ENCODE measurements at places on chromosomes 6 and 20.

DNA sequence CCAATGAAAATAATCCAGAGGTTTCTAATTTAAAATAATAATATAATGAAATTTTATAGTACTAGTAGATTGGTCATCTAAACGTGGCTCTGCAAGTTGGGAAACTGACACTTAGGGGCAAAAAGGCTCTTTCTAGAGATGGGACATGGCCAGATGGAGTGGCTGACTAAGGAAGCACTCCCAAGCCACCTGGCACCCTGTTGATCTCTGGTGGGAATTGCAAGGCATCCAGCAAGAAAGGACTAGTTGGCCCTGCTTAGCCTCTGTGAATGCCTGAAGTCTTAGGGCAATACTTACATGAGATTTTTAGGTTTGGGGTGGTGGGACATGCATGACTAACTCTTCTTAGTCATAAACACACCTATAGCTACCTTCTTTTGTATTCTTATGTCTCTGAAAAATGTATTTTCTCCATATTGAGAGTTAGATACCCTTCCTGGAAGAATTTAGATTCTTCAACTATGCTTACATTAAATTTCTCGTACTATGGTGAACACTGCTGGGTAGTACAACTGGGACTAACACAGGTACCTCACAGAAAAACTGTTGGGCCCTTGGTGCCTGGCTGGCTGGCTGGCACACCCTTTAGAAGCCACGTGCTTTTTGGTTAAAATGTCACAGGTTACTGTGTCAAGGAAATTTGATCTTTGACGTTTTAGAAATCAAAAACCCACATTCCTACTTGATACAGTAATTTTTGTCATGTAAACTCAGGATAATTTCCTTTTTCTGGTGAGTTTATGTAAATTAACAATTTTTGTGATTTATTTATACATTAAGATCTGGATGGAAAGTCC, 25.0 kb upstream of the SH3BGRL2 start:
- no peak for DNase-seq

GRCh38 chr6:147154454-147154853, 49.8 kb upstream of the STXBP5 start:
- no peak for DNase-seq

DNA sequence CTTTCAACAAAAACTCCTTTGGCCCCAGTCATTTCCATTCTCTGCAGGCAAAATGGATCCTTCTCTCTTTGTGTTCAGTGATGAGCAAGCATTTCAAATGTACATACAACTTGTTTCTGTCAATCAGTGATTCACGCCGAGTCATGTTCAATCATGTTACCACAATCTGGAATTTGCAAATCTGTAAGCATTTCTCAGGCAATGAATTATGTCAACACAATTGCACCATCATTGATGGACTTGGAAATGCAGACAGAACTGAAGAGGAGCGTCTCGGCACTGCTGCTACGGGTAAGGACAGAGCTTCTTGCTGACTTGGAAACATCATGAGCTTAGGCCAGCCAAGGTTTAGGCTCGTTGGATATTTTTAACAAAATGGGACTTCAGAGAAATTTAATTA, 132.8 kb upstream of the AGPAT4 start:
- DNase-seq: no peak

DNA sequence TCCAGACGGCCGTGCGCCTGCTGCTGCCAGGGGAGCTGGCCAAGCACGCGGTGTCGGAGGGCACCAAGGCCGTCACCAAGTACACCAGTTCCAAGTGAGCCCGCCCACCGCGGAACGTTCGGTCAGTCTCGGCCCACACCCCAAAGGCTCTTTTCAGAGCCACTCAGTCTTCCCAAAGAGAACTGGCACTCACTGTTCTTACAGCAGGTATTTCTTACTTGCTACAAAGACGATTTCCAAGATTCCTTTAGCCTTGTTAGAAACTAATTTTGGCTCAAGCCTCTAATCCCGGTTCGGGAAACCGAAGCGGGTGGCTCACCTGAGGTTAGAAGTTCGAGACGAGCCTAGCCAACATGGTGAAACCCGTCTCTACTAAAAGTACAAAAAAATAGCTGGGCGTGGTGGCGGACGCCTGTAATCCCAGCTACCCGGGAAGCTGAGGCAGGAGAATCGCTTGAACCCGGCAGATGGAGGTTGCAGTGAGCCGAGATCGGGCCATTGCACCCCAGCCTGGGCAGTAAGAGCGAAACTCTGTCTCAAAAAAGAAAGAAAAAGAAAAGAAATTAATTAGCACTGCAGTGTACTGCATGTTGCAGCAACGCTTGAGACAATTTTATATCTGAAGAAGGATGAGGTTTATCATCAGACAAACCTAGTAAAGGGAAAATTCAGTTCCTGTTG, 73.1 kb downstream of the OR2B2 start:
- DNase-seq: no peak

DNA sequence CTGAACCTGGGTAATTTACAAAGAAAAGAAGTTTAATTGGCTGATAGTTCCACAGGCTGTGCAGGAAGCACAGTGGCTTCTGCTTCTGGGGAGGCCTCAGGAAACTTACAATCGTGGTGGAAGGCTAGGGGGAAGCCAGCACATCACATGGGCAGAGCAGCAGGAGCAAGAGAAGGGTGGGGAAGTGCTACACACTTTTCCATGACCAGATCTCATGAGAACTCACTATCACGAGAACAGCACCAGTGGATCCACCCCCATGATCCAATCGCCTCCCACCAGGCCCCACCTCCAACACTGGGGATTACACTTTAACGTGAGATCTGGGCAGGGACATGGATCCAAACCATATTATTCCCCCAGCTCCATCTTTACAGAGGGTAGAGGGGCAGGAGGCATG, 166.4 kb downstream of the NFATC2 start:
- no peak for DNase-seq

DNA sequence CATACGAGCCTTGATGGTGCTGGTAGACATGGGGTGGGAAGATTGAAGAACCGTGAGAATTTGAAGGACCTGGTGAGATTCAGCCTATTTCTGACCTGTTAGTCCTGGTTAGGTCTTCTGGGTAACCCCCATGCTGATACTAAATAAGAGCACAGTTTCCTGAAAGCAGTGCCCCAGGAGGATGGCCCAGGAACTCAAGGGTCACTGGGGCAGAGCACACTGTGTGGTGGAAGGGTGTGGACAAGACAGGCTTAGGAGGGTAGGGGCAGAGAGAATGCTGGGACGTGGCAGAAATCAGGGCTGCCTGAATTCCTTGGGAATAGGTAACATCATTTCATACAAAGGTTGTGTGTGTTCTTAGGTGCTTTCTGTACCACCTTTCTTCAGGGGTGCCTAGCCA, 31.9 kb upstream of the ENPP1 start:
- DNase-seq: no peak

DNA sequence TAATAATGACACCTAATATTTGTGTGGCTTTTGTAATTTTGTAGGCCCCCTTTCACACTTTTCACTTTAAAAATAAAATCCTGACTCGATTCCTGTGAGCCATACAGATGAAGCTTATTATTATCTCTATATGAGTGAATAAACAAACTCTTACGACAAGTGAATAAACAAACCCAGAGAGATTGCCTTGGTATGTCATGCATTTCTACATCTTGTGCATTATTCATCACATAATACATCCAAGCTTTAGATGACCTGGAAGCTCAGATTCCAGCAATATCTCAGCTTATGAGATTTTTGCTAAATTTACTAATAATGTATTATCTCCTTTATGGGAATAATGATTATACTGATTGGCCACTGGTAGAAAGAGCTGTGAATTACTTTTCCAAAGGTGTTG, 248.2 kb downstream of the TBX18 start:
- no peak for DNase-seq

DNA sequence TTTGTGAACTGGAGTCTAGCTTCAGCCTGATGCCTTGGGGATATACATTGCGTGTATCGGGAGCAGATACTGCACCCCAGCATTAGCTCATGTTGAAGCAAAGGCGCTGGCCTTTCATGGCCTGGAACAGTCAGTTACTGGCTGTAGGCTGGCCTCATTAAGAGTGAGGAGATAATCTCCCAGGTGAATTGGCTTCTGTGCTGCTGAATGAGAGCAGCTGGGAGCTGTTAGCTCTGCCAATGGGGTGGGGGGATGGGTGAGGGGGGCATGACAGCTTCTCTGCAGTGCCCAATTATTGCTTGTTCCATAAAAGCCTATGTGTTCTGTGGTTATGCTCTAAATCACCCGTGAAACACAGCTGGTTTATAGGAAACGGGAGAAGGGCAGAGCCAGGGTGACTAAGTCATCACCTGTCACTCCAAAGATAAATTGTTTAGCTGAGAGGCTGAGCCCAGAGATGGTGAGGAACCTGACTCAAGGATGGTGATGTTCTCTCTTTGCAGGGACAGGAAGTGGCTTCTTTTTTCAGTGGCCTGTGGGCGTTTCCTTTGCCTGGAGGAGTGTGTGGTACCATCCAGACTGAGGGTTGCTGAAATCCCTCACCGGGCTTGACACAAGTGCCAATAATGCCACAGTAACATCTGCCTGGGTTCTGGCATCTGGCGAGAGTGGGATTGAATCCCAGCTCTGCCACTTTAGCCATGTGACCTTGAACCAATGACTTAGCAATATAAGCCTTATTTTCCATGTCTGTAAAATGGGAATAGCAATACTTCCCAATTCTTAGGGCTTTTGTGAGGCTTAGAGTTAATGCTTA, 170.8 kb downstream of the BCAS1 start:
- peak; percentile 49 for DNase-seq

DNA sequence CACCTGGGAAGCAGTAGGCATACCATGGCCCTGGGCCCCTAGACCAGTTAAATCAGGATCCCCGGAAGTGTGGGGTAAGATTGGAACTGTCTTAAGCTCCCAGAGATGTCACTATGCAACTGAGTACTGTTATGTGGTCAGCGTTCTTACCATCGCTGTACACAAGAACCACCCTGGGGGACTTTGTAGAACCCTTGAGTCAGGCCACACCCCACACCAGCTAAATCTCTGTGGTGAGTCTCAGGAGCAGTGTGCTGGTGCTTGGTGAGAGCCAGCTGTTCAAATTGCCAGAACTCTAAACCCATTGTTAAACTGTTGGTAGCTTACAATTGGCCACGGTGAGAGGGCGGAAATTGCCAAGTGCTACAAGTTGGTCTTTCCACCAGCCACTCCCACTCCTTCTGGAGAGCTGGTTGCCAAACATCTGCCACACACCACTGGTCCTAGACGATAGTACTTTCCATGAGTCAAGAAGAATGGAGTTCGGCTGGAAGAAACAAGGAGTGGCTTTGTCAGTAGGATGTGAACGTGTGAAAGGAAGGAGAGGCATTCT, 80.5 kb upstream of the SYNDIG1 start:
- DNase-seq: no peak

DNA sequence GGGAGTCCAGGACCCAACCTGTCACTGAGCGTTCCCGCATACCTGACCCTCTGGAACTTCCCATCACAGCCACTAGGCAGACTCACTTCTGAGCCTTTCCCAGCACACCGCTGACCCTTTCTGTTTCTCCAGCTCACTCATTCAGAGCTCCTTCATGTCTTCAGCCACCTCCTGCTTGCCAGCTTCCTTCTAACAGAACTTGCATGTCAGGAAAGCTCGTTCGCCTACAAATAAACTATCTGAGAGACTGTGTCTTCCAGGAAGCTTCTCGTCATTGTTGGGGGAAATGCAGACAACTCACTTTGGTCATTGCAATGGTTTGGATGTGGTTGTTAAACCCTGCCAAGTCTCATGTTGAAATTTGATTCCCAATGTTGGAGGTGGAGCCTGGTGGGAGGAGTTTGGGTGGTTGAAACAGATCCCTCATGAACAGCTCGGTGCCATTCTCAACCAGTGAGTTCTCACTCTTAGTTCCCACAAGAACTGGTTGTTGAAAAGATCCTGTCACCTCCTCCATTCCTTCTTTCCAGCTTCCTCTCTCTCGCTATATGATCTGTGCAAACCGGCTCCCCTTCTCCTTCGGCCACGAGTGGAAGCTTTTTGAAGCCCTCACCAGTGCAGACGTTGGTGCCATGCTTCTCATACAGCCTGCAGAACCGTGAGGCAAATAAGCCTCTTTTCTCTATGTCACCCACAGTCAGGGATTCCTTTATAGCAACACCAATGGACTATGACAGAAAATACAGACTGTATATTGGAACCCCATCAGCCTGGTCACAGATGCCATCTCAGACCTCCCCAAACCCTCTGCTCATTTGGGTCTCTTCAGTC, 1.4 kb upstream of the MUC21 start:
- no peak for DNase-seq

GRCh38 chr6:32387589-32388340, 16.1 kb upstream of the TSBP1 start:
- no peak for DNase-seq

GRCh38 chr6:138004430-138005287, 102.6 kb downstream of the PERP start:
- DNase-seq: no peak

GRCh38 chr6:128493877-128494276, 26.5 kb downstream of the PTPRK start:
- no peak for DNase-seq

GRCh38 chr6:34232901-34233300, 3.8 kb upstream of the HMGA1 start:
- DNase-seq: no peak

- no peak for DNase-seq
Measured at GRCh38 chr6:74857157-74857556, 348.7 kb downstream of the COL12A1 start.

GRCh38 chr6:80182308-80182707, 75.8 kb downstream of the BCKDHB start:
- no peak for DNase-seq

- DNase-seq: no peak
Measured at GRCh38 chr20:22408521-22409402, 175.6 kb downstream of the FOXA2 start.

DNA sequence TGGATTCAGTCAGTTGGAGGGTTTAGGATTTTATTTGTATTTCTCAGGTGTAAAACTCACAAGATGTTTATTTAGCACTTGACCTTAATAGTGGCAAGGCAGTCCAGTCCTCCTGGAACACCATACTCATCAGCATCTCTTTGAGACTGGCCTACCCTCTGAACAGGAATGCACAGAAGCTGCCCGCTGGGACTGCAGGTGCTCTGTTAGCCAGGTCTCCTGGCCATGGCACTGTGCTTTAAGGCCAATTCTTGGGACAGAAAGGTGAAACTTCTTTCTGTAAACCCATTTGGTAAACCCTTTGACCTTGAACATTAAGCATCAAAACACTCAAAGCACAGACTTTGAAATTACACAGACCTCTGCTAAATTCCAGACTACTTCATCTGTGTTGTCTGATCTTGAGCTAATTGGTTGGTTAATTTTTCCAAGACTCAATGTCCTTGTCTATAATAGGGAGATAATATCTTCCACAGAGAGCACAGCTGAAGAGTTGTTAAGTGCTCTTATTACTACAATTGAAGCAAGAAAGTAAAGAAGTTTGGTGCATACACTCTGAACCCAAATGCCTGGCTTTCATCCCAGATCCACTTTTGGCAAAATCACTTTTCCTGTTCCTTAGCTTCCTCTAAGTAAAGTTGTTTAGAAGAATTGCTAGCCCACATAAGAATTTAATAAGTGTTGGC, 54.9 kb upstream of the NT5E start:
- no peak for DNase-seq
